ENCODE measurements at places on chromosomes 5 and 9.

GRCh38 chr5:143601917-143602333 lies 198.4 kb upstream of the NR3C1 start:
- no peak for DNase-seq

DNA sequence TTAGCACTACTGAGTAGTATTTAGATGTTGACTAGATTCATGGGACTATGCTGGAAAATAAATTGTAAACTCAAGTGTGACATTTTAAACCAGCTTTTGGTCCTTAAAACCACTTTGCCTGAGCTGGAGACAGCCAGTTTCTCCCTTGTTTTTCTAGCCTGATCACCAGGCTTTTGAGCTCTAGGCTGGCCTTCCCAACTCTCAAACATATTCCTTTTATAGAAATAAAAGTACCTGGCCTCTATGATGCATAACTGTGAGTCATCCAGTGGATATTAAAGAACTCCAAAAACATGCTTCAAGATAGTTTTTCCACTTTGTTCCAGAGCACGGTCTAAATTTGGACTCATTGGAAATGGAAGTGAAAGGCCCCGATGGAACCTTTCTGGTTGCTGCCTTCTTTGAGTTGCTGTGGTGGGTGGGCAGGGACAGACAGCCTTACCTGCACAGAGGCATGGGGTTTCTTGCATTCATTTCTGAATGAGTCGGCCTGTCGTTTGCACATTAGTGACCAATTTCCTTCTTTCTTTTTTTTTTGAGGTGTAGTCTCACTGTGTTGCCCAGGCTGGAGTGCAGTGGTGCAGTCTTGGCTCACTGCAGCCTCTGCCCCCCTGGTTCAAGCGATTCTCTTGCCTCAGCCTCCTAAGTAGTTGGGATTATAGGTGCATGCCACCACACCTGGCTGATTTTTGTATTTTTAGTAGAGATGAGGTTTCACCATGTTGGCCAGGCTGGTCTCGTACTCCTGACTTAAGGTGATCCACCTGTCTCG lies 43.1 kb downstream of the TRIO start:
- DNase-seq: no peak

DNA sequence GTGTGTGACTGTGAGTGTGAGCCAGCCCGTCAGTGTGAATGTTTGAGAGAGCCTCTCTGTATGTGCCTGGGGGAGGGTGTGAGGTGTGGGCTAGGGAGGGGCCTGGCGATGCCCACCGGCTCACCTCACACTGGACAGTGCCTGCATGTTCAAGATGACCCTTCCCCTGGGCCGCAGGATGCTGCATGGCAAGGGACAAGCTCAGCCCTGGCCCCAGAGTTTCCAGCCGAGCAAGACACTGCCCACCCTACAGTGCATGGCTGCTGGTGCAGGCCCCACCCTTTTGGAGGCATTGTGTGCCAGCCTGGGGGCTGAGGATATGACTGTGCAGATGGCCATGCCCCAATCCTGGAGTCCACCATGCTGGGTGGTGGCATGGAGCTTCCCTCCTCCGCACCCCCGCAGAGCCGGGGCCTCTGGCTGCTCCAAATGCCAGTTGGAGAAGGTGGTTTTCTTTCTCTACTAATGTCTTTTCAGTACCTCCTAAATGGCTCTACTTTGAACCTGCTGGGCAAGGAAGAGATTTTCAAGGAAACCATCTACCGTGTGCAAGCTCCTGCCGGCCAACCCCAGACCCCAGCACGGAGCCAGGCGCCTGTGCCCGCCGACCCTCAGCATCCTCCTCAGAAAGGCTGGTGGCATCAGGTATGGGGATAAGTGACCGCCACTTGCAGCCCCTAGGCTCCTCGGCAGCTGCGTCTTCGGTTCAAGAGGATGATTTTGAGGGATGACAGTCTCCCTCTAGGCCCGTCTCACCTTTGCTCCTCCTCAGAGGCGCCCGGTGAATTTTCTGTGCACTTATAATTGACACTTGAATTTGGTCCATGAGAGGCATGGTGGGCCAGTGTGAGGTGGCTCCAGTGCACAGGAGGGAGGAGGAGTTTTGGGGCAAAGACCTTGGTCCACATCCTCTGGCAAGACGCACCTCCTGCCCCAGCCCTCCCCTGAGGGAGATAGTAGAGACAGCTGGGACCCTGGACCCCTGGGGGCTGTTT lies 27.7 kb downstream of the FGD3 start:
- DNase-seq: no peak

GRCh38 chr9:107172979-107173347 lies 110.1 kb upstream of the RAD23B start:
- no peak for DNase-seq

- no peak for DNase-seq
Observed at GRCh38 chr9:113887436-113887835, 11.3 kb downstream of the ZNF618 start.

- no peak for DNase-seq
Observed at GRCh38 chr5:36698031-36698430, 91.6 kb downstream of the SLC1A3 start.

GRCh38 chr5:119478781-119479180 lies 26.5 kb downstream of the HSD17B4 start:
- DNase-seq: no peak

DNA sequence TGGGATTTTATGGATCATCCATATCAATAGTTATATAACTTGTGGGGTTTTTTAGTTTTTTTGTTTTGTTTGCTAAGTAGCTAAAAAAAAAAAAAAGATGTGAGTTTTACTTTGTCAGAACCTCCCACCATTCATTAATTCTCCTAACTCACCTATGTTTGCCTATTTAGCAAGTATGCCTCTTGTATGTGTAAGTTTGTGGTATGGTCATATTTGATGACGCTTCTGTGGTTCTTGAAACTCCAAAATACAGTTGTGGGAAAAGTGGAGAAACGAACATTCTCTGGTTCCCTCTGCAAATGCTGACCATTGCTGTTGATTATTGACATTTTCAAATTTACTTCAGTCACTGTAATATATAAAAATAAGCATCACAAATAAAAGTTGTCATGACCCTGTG lies 75.7 kb downstream of the PBX3 start:
- no peak for DNase-seq

- no peak for DNase-seq
Observed at GRCh38 chr5:6843335-6843734, 130.1 kb downstream of the TENT4A start.

- DNase-seq: no peak
Observed at GRCh38 chr5:105506692-105507277, 1944.2 kb upstream of the NUDT12 start.

GRCh38 chr5:162474239-162474638 lies 406.7 kb downstream of the GABRG2 start:
- DNase-seq: no peak

DNA sequence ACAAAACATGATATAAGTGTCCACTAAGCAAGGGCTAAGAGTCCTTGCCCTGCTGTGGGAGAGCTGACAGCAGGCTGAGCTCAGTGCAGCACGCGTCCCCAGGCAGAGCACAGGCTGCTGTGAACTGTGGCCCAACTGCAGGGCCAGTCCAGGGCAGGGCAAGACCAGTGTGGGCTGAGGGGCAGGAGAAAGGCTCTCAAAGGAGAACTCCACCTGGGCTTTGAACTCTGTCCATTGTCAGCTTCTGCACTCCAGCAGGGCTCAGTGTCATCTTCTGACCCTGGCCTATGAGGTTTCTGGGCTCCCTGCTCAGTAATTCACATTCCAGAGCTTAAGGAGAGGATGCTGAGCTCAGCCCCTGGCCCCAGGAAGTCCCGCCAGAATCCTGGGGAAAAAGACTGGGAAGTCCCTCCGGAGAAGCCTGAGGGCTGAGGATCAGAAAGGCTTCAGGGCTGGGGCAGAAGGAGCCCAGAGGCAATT lies 37.4 kb downstream of the LHFPL2 start:
- no peak for DNase-seq

DNA sequence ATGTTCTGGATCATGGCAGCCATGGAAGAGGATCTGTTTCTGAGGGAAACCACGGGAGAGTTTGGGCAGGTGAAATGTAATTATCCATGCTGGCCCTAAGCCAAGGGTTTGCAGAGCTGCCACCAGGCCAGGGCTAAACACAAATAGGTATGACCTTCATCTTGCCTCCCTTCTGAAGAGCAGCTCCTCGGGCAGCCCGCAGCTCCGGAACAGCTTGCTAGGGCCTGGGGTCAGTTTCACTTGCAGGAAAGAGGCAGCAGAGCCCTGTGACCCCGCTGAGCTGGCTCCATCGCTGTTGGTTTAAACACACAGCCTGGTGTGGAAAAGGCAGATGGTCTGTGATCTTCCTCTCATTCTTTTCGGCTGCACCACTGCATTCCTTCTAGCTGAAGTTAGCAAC lies 141.4 kb downstream of the TMEM38B start:
- DNase-seq: no peak

- no peak for DNase-seq
Observed at GRCh38 chr5:130337179-130337888, 433.1 kb downstream of the CHSY3 start.

GRCh38 chr5:135834639-135835529 lies at the start of gene SLC25A48:
TSS of gene SLC25A48 (plus strand) at chr5:135834663. CDS start at chr5:135834848, 185 bp downstream.
- DNase-seq: peak; percentile 68

DNA sequence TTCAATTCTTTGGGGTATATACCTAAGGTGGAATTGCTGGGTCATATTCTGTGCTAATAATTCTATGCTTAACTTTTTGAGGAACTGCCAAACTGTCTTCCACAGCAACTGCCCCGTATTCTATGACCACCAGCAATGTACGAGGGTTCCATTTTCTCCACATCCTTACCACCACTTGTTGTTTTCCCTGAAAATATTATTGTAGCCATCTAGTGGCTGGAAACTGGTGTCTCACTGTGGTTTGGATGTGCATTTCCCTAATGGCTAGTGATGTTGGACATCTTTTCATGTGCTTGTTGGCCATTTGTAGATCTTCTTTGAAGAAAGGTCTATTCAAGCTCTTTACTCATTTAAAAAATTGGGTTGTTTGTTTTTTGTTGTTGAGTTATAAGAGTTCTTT lies 30.7 kb downstream of the MSX2 start:
- no peak for DNase-seq

DNA sequence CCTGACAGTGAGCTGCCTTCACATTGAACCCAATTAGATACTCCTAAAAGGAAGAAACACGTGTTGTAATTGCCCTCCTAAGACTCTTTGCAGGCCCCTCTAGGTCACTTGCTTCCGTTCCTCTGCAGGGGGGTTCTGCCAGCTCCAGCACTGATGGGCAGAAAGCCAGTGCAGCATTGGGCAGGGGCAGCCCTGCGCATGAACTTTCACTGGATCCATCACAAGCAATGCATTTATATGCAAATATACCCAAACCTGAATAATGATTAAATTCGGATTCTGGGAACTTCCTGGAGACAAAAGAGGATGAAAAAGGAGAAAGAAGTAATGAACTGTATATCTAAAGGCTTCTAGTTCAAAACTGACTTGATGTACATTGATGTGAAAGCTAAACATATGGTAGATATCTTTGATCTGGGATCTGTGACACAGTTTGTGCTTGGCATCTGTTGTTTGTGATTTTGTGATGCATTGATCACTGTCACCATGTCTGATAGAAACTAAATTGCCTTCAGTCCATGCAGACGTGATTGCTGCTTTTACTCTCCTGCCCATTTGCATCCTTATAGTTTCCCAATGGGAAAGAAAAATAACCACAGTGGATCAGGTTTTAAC lies 313.4 kb downstream of the DEPDC1B start:
- DNase-seq: no peak

DNA sequence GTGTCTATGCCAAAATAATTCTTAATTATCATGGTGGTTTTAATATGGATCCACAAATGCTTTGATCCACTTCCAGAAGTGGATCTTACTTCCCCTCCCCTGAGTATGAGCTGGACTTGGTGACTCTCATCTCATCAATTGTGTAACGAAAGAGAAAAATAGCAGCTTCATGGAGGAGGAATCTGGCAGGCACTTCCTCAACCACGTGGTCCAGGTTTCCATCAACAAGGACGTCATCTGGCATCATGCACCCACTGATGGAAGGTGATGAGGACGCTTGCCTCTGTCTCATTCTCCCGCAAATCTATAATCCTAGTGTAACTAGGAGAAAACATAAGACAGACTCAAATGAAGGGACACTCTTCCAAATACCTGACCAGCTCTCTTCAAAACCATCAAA lies 54.6 kb upstream of the S1PR3 start:
- DNase-seq: no peak

DNA sequence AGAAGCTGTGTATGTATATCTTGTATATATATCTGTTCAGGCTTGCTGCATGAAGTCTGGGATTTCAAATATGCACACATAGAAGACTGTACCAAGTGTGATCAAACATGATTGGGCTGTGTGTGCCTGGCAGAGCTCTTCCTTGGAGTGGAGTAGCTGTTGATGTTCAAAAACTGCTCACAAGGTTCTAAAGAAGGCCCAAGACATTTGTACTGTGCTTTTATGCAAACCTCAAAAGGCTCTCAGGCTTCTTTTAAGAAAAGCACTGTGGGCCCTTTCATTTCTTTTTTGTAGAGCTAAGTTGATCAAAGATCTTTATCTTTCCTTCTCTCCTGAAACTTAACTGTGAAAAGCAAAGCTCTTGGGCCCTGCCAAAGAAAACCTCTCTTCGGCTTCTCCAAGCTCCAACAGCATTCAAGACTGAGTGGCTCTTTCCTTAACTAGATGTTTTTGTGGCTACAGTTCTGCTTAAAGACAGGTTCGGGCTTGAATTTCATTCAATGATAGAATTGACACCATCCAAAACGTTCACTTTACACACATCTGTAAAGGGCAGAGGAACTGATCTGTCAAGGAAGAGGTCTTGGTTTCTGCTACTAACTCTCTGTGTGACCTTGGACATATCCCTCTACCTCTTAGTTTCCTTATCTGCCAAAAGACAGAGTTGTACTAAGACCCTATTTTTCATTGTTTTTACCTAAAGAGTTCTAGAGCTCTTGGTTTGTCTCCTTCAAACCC lies 105.8 kb upstream of the IL6ST start:
- DNase-seq: no peak

- DNase-seq: no peak
Observed at GRCh38 chr9:1941989-1942388, 73.2 kb upstream of the SMARCA2 start.

GRCh38 chr9:90047828-90048227 lies 443.0 kb downstream of the GADD45G start:
- no peak for DNase-seq

GRCh38 chr5:65867542-65868195 lies 58.7 kb upstream of the ERBIN start:
- DNase-seq: no peak

DNA sequence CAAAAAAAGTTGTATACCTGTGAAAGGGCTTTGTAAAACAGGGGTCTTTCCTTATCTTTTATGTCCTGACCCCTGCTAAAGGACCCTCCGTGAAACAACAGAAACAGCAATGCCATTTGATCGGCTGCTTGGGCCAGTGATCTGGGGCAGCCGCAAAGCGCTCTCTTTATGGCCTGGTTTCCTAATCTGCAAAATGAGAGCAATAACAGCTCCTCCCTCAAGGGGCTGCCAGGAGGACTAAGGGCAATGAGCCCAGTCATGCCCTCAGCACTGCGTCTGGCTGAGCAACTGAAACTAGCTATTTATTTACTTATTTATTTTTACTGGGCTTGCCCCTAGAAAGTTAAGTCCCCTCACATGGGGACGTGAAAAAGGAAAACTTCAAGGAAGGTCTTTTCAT lies 18.3 kb downstream of the CMBL start:
- no peak for DNase-seq

- no peak for DNase-seq
Observed at GRCh38 chr9:72971411-72971810, 18.6 kb upstream of the ALDH1A1 start.

All from activated T-cell treated with anti-CD3 and anti-CD28 coated beads, Interleukin-2, amount 50 U/mL, for 48 hours (primary cell).